A549 treated with dexamethasone at 1 μM for 4 hours (cell line): ENCODE measurements at places on chromosomes 2 and 18. TPM values are rescaled to one million over a fixed set of nuclear protein-coding genes. Genes with fewer than 3 reads are reported as not detected.

TTN gene
- under 0.01 to 0.04 TPM (median 0.01 TPM) in 5 replicates for total RNA-seq

CTAGE1 gene
- total RNA-seq: not detected in 5 replicates

ABCG5 gene
- total RNA-seq: 0.03 TPM in 1 of 5 replicates, not detected in the others

RRM2 gene
- total RNA-seq: 178 to 256 TPM (median 244 TPM) in 5 replicates

MOGAT1 gene
- total RNA-seq: not detected in 5 replicates

ST6GAL2 gene
- 12.0 to 19.3 TPM (median 14.1 TPM) in 5 replicates for total RNA-seq
